ENCODE measurements at places on chromosomes 3 and 15. TPM values are rescaled to one million over a fixed set of nuclear protein-coding genes. Genes with fewer than 3 reads are reported as not detected.

The NUP210 gene
- 4.8 TPM for total RNA-seq

The TLNRD1 gene
- total RNA-seq: 24.4 TPM

DNA sequence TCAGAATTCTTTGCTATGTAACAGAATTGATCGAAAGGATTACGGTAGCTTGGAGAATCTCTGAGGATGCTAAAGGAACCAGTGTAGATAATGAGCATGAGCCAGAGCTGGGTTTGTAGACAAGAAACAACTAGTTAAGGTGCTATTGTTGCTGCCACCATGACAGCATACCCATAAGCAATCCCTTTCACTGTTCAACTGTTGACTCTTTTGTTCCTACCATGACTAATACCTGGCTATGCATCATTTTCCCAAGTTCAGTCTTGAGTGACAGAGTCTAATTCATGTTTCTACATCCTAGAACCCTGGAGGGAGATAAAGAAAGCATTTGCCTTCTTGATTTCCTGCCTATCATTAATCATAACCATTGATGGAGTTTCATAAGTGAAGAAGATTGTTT lies 600.3 kb downstream of the OTOL1 start:
- DNase-seq: no peak

- no peak for DNase-seq
These were observed 46.5 kb downstream of the EXOG start for GRCh38 chr3:38542401-38543298.

DNA sequence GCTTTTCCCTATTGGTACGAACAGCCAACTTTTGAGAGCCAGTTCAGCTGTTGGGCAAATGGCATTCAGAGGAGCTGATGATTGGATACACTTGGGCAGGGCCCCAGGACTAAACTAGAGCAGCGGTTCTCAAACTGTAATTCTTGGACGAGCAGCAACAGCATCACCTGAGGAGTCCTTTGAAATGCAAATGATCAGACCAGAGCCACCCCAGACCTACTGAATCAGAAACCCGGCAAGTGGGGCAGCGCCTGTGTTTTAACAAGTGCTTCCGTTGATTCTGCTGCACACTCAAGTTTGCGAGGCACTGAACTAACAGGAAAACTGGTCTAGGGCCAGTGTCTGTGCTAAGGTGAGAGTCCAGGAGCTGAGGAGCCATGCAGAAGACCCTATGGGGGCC lies 239.7 kb downstream of the UACA start:
- DNase-seq: no peak

- DNase-seq: no peak
These were observed 335.6 kb downstream of the NLGN1 start for GRCh38 chr3:173733029-173733652.

DNA sequence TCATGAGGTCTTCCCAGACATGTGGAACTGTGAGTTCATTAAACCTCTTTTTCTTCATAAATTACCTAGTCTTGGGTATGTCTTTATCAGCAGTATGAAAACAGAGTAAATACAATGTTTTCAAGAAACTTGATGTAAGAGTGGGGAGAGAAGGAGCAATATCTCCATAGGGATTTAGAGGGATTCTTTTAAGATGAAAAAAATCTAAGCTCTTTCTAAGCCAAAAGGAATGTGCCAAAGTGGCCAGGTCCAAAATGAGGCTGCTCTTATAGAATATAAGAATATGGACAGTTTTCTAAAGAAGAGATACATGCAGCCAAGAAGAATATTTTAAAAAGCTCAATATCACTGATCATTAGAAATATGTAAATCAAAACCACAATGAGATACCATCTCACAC lies 23.9 kb upstream of the RYK start:
- no peak for DNase-seq
